ENCODE measurements at places on chromosomes 16 and 17.

DNA sequence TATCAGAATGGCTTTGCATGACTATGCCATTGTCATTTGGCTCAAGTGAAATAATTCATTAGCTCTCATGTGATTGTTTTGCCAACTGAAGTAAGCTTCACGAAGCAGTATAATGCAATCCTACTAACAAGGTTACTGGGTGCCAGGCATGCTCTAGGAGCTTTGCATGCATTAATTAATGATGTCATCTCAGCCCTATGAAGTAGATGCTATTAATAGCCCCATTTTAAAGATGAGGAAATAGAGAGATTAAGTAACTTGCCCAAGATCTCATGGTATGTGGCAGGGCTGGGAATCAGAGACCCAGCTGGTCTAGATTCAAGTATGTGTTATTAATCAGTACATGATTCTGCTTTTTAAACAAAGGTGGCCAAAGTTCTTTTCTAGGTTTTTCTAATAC, 14.1 kb downstream of the KRT39 start:
- no peak for DNase-seq

GRCh38 chr16:81716478-81717225, 62.4 kb upstream of the PLCG2 start:
- no peak for DNase-seq

DNA sequence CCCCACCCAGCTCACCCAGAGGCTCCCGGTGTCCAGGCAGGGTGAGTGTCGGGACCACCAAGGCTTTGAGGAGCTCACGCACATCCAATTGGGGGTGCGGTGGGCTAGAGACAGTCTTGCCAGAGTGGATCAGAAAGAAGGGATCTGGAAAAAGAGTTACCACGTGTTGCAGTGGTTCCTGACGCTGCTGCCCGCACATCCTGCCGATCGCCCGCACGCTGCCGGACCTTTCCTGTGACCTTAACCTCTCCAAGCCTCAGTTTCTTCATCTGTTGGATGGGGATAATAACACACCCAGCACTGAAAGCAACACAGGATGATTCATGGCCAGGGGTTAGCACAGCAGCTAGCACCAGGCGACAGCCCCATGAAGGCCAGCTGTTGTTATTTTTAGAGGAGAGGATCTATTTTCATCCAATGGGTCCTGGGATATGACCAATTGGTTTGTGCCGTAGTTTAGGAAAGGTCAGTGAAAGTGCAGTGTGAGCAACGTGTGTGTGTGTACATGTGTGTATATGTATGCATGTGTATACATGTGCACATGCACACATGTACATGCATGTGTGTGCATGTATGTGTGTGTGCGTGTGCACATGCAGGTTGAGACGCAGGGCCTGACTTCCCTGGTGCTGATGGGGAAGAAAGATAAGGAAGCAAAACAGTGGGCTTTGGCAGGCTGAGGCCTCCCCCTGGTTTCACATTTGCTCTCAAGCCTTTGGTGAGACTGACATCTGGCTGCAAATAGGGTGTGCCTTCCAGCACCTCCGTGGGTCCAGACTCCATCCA, 2.5 kb downstream of the ITGAX start:
- no peak for DNase-seq

GRCh38 chr16:81251871-81252270, 13.4 kb downstream of the BCO1 start:
- no peak for DNase-seq

DNA sequence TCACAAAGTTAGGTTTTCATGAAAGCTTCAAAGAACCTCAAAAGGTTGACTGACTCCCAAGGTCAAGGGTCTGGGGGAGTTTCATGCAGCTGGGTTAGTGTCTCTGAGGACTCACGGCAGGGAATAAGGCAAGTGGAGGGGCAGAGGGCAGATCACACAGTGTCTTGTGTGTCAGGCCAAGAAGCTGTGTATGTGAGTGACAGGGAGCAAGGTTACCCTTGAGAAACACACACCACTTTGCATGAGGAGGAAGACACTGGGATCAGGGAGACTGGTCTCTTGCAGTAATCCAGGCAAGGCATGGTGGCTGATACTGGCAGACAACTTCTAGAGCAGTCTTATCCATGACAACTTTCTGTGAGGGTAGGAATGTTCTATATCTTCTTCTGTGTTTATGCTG, 6.3 kb downstream of the FLOT2 start:
- no peak for DNase-seq

DNA sequence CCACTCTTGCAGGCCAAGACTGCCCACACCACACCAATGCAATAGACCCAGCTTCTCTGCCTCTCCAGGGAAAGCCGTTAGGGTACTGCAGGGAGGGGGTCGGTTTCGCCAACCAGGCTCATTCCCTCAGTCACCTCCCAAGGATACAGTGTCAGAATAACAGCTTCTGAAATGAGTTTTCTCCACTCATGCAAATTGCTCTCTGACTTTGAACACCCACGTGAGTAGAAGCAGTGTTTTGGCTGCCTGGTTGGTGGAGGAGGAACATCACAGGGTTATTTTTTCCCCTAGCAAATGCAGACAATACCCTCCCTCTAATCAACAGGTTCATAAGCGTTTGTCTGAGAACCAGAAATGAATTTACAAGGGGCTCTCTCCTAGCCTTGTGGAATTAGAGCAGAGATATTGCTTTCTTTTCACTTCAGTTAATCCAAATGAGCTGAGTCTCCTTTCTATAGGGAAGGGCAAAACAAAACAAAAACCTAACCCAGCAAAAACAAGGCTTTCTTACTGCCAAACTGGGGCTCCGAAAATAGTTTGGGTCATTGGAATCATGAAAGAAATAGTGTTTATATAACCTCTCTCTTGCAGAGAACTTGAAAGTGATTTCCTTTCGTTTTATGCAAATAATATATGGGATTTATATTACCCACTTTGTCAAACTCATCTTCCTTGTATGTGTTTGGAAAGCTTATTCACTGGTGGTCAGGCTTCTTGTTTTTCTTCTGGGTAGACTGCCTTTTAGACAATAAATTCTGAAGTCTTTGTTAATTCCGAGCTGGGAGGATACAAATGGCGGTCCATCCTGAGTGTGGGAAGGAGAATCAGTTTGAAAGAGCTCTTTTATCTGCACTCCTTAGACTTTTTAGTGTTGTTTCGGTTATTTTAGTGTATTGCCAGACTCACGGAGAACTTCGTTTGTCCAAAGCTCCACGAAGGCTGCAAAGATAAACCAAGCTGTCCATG, 229.9 kb downstream of the MSI2 start:
- DNase-seq, result no peak

DNA sequence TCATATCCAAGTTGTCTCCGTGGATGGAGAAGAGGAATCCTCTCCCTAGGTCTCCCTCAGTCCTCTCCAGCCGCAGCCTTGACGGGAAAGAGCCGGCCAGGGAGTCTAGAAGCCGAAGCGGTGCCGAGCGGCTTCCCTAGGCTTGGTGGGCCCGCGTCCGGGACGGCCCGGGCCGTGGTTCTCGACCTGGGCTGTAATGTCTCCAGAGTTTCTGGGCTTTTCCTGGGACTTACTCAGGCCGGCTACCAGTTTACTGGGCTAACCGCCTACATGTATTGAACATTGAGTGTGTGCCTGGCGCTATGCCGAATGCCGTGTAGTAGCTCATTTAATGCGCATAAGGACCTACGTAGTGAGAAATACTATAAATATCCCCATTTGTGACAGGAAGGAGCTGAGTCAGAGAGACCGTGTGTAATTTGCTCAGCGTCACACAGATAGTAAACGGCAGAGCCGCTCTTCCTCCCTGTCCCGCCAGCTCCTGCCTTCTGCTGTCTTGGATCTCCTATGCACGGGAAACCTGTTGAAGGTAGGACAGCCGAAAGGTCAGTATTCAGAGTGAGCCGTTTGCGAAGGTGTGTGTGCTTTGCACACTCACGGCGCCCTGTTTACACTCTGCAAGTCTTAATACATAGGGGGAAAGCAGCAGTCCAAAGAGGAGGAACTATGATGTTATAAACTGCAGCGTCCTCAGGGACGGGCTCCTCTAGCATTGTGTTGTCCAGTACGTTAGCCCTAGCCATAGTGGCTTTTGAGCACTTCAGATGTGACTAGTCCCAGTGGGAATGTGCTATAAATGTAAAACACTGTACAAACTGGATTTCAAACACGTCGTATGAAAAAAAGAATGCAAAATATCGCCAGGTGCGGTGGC, 723 bp upstream of the SPAG5 start:
- peak; percentile 54 for DNase-seq

DNA sequence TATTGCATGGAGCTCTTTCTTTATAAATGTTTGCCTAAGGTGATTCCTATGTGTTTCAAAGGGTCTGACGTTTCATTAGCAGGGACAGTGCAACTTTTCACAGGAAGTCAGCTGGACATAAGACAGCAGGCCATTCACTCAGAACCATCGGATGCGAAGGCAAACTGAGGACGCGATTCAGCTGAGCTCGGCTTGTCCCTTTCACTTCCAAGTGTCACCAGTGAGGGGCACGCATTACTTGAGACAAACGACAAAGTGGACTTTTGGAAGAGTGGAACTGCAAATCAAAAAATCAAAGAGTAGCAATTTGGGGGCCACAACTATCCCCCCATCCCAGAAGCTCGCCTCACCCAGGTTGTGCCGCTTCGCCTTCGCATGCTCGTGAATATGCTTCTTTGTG, 14.6 kb downstream of the USP22 start:
- no peak for DNase-seq

GRCh38 chr16:1823821-1824220, 2.8 kb downstream of the HAGH start:
- DNase-seq, result no peak

DNA sequence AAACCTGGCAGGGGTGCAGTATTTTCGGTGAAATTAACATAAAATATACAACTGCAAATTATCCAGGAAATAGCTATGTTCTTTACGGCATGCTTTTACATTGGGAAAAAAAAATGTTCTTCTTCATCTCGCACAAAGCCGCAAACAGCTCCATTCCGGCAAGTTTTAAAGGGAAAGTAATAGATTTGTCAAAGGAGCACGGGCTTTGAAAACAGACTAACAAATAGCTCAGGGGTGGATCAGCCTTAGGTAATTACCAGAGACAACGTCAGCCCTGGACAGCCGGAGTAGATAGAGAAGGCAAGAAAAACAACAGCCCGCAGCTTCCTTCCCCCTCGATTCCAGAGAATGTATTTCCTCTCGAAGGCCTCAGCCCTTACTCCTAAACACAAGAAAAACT, 222.5 kb downstream of the C16orf78 start:
- no peak for DNase-seq

GRCh38 chr17:77926981-77927380, 31.5 kb upstream of the TNRC6C start:
- DNase-seq, result no peak

- no peak for DNase-seq
Measured at GRCh38 chr16:86614699-86615098, 36.4 kb downstream of the FOXL1 start.

GRCh38 chr16:61105544-61105943, 930.7 kb downstream of the CDH8 start:
- no peak for DNase-seq

DNA sequence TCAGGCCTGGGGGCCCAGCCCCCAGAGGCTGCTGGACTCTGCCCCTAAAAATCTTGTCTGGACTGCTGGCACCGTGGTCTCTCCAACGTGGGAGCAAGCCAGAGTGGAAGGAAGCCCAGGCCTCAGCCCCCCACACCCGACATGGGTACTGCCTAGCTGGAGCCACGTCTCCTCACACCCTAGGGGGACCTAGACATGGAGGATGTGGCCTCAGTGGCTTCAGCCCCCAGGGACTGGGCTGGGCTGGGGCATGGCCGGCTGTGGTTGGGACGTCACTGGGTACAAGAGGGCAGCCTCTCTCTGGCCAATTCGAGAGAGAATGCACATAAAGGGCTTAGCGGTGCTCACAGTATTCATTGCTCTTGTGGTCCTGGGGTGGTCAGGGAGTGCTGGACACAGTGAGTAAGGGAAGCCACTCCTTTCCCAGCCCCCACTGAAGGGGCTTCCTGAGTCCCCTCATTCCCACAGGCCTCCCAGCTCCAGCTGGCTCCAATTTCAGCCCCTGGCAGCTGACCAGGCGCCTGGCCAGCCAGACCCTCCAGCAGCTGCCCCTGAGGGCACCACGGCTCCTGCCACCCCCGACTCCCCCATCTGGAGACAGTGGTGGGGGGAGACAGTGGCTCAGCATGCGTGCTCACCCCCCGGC, 1.1 kb downstream of the CDH15 start:
- no peak for DNase-seq

- DNase-seq, result no peak
Measured at GRCh38 chr16:81537721-81538561, 93.3 kb downstream of the CMIP start.

All from stimulated activated CD8-positive, alpha-beta memory T cell treated with anti-CD3 and anti-CD28 coated beads, Interleukin-7, amount 100 ng/mL, for 4 hours (primary cell).